Ovary (tissue), 10 donors: ENCODE measurements at places on chromosomes 5 and 9. TPM values are rescaled to one million over a fixed set of nuclear protein-coding genes. Genes with fewer than 3 reads are reported as not detected.

The SURF2 gene
- 19.6 TPM for total RNA-seq

The TMEM174 gene
- total RNA-seq, result not detected

The ADGRD2 gene
- total RNA-seq, result not detected

The NTNG2 gene
- 0.60 TPM for total RNA-seq

The LCN1 gene
- total RNA-seq, result not detected

The MAN1B1 gene
- total RNA-seq, result 38.6 TPM

DNA sequence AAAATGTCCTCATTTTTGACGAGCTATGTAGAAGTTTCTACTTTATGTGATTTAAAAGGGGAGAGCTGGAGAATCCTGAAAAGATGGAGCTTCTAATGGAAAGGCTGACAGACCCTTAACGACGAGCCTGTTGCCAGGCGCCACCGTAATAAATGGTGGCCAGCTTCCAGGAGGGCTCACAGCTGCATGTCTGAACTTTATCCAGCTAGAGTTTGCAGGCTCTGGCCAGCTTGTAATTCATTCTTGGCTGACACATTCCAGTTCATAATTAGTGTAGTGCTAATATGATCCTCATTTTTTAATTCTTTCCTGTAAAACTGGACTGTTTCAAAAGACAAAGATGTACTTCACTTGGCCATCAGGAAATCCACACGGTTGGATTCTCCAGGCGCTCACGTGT, 246.7 kb downstream of the GAS1 start:
- H3K27ac ChIP-seq, result no peak overlapping the region
- DNase-seq, result peak; percentile 68
- H3K36me3 ChIP-seq, result no peaks in the 10 kb centered on the region
- no peaks in the 10 kb centered on the region for H3K27me3 ChIP-seq
- H3K4me3 ChIP-seq, result no peak overlapping the region

- H3K27me3 ChIP-seq, result no peaks in the 10 kb centered on the region
- no peak overlapping the region for H3K27ac ChIP-seq
- no peaks in the 10 kb centered on the region for H3K36me3 ChIP-seq
- no peak overlapping the region for H3K4me3 ChIP-seq
Observed at GRCh38 chr9:124079176-124079925, 67.8 kb downstream of the LHX2 start.

DNA sequence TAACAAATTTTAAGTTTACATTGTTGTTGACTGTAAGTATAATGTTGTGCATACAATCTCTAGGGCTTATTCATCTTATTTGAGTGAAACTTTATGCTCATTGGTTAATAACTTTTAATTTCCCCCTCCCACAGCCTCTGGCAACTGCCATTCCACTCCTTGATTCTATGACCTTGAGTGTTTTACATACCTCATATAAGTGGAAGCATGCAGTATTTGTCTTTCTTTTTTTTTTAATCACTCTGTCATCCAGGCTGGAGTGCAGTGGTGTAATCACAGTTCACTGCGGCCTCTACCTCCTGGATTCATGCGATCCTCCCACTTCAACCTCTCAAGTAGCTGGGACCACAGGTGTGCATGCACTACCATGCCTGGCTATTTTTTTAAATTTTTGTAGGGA, 83.9 kb downstream of the KCTD16 start:
- no peaks in the 10 kb centered on the region for H3K36me3 ChIP-seq
- H3K27me3 ChIP-seq, result no peaks in the 10 kb centered on the region
- H3K4me3 ChIP-seq, result no peak overlapping the region
- DNase-seq, result no peak
- no peaks in the 10 kb centered on the region for H3K4me1 ChIP-seq

GRCh38 chr5:38465702-38466423, 90.6 kb downstream of the LIFR start:
- H3K4me1 ChIP-seq, result peaks cover 49% of the 10 kb centered on the region
- H3K4me3 ChIP-seq, result no peak overlapping the region
- DNase-seq, result no peak
- no peaks in the 10 kb centered on the region for H3K36me3 ChIP-seq
- H3K27me3 ChIP-seq, result no peaks in the 10 kb centered on the region
- H3K27ac ChIP-seq, result peak overlapping the region; percentile 94

GRCh38 chr5:61576556-61576955, 244.5 kb downstream of the ZSWIM6 start:
- no peaks in the 10 kb centered on the region for H3K36me3 ChIP-seq
- H3K27ac ChIP-seq, result no peak overlapping the region
- H3K4me3 ChIP-seq, result no peak overlapping the region
- H3K4me1 ChIP-seq, result no peaks in the 10 kb centered on the region
- DNase-seq, result no peak

GRCh38 chr5:143355710-143356109, 47.8 kb downstream of the NR3C1 start:
- no peaks in the 10 kb centered on the region for H3K36me3 ChIP-seq
- DNase-seq, result peak; percentile 61
- no peak overlapping the region for H3K27ac ChIP-seq
- H3K4me1 ChIP-seq, result peaks cover 6% of the 10 kb centered on the region
- no peaks in the 10 kb centered on the region for H3K27me3 ChIP-seq

- no peaks in the 10 kb centered on the region for H3K4me1 ChIP-seq
- H3K36me3 ChIP-seq, result no peaks in the 10 kb centered on the region
- no peak for DNase-seq
- no peak overlapping the region for H3K27ac ChIP-seq
Observed at GRCh38 chr9:95801797-95802196, 73.7 kb upstream of the ERCC6L2 start.

- no peaks in the 10 kb centered on the region for H3K4me1 ChIP-seq
- no peaks in the 10 kb centered on the region for H3K36me3 ChIP-seq
- H3K4me3 ChIP-seq, result no peak overlapping the region
- DNase-seq, result no peak
Observed at GRCh38 chr9:119601632-119602031, 232.4 kb upstream of the BRINP1 start.

DNA sequence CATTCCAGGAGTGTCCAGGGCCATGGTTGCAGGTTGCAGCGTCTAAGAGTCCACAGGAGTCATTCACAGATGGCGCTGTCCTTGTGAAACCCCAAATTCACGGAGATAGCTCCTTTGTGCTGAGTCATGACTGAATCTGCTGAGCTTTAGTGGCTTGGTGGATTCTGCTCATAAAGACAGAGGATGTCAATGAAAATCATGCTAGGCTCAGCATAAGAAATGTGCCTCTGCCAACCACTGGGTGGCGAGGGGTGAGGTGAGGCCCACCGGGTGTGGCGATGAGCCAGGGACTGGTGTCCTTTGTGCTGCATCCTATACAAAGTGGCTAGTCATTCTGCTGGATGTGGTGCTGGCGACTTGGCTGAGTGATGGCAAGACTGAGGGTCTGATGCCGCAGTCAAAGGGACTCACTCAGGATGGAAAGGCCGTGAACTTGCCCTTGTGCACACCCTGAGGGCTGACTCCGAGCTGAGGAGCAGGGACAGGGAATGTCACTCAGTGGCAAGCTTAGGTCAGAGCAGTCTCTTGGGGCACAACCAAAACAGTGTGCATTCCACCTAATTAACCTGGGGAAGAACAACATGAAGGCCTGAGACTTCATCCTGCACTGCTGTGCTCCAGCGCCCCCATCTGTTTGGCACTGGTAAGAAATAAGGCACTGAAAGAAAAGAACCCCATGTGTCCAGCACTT, 71.5 kb downstream of the DAP start:
- no peak overlapping the region for H3K4me3 ChIP-seq
- DNase-seq, result no peak
- no peaks in the 10 kb centered on the region for H3K27me3 ChIP-seq
- no peak overlapping the region for H3K27ac ChIP-seq

GRCh38 chr5:37116359-37116758, 132.8 kb downstream of the CPLANE1 start:
- H3K4me1 ChIP-seq, result no peaks in the 10 kb centered on the region
- H3K27me3 ChIP-seq, result no peaks in the 10 kb centered on the region
- no peak for DNase-seq
- H3K4me3 ChIP-seq, result no peak overlapping the region
- no peak overlapping the region for H3K27ac ChIP-seq
- H3K36me3 ChIP-seq, result no peaks in the 10 kb centered on the region

DNA sequence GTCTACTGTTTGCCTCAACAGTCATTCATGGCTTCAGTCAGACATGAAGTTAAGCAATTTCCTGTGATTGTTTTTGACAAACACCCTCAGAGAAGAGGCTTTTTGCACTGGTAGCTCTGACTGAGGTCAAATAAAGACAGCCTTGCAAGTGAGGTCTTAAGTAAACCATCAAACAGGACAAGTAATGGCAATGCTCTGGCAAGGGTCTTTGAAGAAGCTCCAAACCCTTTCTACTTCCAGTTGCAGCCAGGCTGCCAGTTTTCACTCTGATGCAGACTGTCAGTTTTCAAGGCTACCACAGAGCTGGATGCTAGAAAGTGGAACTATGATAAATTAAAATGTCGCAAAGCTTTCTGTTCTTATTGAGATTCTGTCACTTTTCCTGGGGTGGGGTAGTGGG, 421.5 kb upstream of the PTGER4 start:
- no peak overlapping the region for H3K27ac ChIP-seq
- no peaks in the 10 kb centered on the region for H3K36me3 ChIP-seq
- H3K4me1 ChIP-seq, result no peaks in the 10 kb centered on the region
- H3K27me3 ChIP-seq, result no peaks in the 10 kb centered on the region

DNA sequence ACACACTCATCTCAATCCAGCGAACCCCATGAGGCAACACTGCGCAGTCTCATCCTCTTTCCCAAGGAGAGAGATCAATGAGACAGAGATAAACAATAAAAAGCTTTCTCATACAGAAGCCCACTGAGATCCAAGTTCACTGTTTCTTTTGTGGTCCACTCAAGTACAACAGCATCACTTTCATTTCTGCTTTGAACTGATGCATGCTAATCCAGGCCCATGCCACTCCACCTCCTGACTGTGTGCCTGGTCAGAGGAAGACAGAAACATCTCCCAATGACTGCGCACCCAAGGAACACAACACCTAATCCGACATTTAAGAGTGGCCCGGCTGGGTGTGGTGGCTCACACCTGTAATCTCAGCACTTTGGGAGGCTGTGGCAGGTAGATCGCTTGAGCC, 104.0 kb downstream of the SERINC5 start:
- no peak overlapping the region for H3K27ac ChIP-seq
- DNase-seq, result no peak
- no peaks in the 10 kb centered on the region for H3K4me1 ChIP-seq
- no peaks in the 10 kb centered on the region for H3K36me3 ChIP-seq
- no peaks in the 10 kb centered on the region for H3K27me3 ChIP-seq
